Cardiac fibroblast (primary cell): ENCODE measurements at places on chromosomes 16 and 17.

DNA sequence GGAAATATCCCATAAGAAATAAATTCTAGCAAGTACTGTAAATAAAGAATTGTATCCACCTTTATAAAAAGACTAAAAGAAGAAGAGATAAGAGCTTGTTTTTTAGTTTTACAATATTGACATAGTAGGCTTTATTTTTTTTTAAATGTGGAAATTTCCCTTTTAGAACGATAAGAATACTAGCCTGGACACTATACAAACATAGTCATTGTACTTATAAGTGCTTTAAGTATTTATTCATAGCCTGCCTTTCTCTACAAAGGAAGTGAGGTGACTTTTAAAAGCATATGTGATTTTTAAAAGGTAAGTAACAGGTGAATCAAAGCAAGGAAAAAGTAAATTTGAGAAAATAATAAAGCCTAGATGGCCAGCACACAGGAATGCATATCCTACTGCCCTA lies 17.7 kb downstream of the TOX3 start:
- DNase-seq: no peak

GRCh38 chr17:79305768-79306423 lies 231.3 kb downstream of the ENGASE start:
- DNase-seq: no peak

GRCh38 chr17:80527016-80527645 lies 17.5 kb upstream of the RPTOR start:
- DNase-seq: no peak

- DNase-seq: no peak
Measured at GRCh38 chr17:63646488-63646806, 24.2 kb downstream of the MAP3K3 start.

DNA sequence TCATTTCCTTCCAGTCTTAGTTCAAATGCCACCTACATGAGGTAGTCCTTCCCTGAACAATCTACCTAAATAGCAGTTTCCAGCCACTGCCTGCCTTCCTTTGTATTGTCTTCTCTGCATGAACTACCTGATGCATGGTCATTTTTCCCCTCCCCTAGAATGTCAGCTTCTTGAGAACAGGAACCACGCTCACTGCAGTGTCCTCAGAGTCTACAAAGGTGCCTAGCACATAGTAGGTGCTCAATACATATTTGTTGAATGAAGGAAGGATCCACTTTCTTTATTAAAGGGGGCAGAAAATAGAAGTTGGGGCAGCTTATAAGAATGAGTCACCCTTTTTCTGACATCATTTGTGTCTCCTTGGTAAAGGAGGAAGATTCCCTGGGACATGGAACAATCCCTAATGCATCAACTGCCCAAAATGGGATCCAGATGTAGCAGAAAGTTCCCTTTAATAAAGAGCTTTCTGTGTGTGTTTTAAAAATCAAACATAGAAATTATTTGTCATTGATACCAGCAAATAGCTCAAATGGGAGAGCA lies 4.4 kb upstream of the CYLD start:
- DNase-seq: no peak

DNA sequence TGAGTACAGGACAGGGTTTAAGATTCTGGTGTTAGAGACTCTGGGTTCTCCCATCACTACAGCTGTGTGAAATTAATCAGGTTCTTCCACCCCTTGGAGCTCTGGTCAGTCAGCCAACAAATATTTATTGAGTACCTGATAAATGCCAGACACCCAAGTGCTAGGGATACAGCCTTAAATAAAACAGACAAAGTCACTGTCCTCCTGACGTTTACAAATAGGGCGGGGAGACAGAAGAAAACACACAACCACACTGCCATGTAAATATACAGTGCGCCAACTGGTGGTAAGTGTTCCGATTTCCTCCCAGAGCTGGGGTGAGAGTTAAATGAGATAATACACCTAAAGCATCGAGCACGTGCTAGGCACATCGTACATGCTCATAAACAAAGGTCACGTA lies 121.0 kb downstream of the COPRS start:
- no peak for DNase-seq

DNA sequence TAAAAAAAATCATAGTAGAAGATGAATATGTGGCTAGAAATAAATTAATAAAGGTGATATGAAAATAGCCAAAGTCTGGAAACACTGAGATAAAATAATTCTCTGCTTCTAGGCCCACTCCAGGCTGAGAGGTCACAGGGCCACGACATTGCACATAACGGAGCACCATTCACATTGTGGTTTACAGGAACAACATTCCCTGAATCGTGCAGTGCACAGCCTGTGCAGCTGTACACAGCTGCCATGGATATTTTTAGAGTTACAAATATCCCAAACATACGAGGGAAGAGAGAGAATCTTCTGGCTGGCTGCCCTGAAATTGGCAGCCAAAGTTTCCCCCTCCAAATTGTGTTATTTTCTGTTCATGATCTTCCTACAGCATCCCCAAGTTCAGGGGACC lies 68.8 kb downstream of the GSG1L start:
- no peak for DNase-seq

- no peak for DNase-seq
Measured at GRCh38 chr17:71963351-71963750, 157.5 kb upstream of the SOX9 start.

DNA sequence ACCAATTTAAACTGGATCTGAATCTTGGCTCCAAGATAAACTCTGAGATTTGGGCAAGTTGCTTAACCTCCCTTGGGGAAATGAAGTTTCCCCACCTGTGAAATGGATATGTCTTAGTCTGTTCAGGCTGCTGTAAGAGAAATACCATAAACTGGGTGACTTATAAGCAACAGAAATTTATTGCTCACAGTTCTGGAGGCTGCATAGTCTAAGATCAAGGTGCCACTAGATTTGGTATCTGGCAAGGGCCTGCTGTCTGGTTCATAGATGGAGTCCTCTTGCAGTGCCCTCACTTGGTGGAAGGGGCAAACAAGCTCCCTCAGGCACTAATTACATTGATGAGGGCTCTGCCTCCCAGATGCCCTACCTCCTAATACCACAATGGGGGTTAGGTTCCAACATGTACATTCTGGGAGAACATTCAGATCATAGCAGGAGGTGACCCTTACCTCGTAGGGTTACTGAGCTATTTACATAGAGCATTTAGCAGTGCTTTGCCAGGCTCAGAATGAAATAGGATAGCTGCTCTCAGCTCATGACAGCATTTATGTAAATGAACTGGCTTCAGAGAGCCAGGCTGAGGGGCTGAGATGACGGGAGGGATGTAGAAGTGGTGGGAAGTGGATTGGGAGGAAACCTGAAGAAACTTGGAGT lies 83.9 kb downstream of the SPECC1 start:
- no peak for DNase-seq

GRCh38 chr16:4081521-4082021 lies 34.7 kb downstream of the ADCY9 start:
- DNase-seq: no peak

- peak; percentile 99 for DNase-seq
Measured at GRCh38 chr16:48123104-48123788, 32.5 kb downstream of the ABCC12 start.
